Chondrocyte (in vitro differentiated cells): ENCODE measurements at places on chromosomes 4 and X. TPM values are rescaled to one million over a fixed set of nuclear protein-coding genes. Genes with fewer than 3 reads are reported as not detected.

The DSPP gene
- total RNA-seq: not detected in 3 replicates

The REPS2 gene
- 2.0 to 2.4 TPM (median 2.2 TPM) in 3 replicates for total RNA-seq

The DGKK gene
- total RNA-seq: not detected in 3 replicates

The MAOA gene
- total RNA-seq: 0.46 to 4.0 TPM (median 3.4 TPM) in 3 replicates

The BEND2 gene
- not detected in 3 replicates for total RNA-seq

The SPON2 gene
- 158 to 184 TPM (median 162 TPM) in 3 replicates for total RNA-seq

The CXCL13 gene
- total RNA-seq: not detected in 3 replicates

The SYTL5 gene
- total RNA-seq: 0.26 to 0.92 TPM (median 0.27 TPM) in 3 replicates

The TRIML2 gene
- total RNA-seq: 1.1 to 2.8 TPM (median 1.6 TPM) in 3 replicates

The CCDC120 gene
- total RNA-seq: 6.9 to 7.7 TPM (median 7.3 TPM) in 3 replicates

DNA sequence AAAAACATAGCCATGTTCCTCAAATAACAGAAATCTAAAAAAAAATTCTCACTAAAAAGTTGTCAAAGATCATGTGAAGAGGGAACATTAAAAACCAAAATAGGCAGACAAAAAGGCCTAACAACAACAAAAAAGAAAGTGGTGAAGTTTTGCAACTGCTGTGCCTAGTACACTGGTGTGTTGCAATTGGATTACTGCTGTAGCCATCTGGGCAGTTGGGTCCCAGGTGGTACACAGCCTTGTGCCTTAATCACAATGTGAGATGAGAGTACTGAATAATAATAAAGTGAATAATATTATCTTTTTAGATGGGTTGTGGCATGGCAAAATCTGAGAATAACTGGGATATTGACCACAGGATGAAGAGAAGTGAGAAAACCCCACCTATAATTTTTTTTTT, 12.0 kb downstream of the C4orf54 start:
- H3K36me3 ChIP-seq: no peaks in the 10 kb centered on the region
- H3K27ac ChIP-seq: no peak overlapping the region
- peaks cover 27% of the 10 kb centered on the region for H3K27me3 ChIP-seq
- H3K4me1 ChIP-seq: no peaks in the 10 kb centered on the region

DNA sequence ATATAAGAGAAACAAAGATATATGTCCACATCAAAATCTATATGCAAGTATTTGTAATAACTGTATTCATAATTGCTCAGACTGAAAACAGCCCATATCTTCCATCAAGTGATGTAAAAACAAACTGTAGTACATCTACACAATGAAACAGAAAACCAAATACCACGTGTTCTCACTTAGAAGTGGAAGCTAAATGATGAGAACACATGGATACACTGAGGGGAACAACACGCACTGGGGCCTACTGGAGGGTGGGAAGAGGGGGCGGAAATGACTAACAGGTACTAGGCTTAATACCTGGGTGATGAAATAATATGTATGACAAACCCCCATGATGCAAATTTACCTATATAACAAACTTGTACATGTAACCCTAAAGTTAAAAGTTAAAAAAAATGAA, 42.7 kb downstream of the UBA6 start:
- H3K4me1 ChIP-seq: no peaks in the 10 kb centered on the region
- no peaks in the 10 kb centered on the region for H3K27me3 ChIP-seq
- no peak overlapping the region for H3K27ac ChIP-seq
- H3K4me3 ChIP-seq: no peak overlapping the region

DNA sequence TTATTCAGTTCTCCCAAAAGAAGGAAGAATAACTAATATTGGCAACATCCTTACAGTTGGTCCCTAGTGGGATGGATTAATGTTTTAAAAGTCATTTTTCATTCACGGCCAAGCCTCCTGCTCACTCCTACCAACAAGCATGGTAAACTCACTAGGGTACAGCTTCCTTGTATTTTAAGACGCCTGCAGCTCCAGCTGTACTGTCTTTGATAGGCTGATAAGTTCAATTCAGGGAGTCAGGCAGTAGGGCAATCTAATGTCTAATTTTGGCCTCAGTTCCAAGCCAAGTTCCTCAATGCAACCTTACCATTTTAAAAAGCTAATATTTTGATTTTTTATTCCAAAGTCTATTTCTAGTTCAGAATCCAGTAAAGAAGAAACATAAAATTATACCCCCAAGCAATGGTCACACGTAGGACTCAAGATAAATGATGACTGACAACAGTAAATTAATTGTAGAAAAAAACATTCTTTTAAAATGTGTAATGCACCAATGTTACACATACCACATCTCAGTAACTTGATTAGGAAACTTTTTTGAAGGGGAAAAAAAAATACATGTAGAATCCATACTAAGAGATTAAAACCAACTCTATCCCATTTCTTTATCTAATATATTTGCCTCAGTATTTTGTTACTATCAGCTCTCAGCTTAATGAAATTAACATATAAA, 9.3 kb downstream of the LCORL start:
- no peak overlapping the region for H3K27ac ChIP-seq
- H3K4me3 ChIP-seq: no peak overlapping the region
- H3K27me3 ChIP-seq: no peaks in the 10 kb centered on the region
- no peaks in the 10 kb centered on the region for H3K36me3 ChIP-seq
- no peak for DNase-seq
- H3K4me1 ChIP-seq: peaks cover 25% of the 10 kb centered on the region

DNA sequence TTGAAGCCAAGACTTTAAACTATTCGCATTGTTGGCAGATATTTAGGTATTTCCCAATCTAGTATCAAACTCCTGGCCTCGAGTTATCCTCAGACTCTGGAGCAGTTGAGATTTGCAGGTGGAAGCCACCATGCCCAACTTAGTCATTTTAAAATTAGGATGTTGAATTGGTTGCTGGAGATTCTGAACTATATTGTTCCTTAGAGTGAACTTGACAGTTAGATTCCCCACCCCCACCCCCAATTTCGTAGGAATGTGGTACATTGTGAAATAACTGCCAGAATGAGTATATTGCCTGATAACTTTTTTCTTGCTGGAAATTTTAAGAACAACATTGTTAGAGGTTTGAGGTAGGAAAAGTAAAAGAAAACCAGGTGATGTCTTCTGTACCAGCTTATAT, 2.3 kb downstream of the NOCT start:
- H3K4me1 ChIP-seq: peaks cover 65% of the 10 kb centered on the region
- H3K36me3 ChIP-seq: peaks cover 6% of the 10 kb centered on the region
- no peaks in the 10 kb centered on the region for H3K27me3 ChIP-seq
- H3K4me3 ChIP-seq: peak overlapping the region; percentile 89
- no peak overlapping the region for H3K27ac ChIP-seq

- no peaks in the 10 kb centered on the region for H3K27me3 ChIP-seq
- H3K4me1 ChIP-seq: peaks cover 10% of the 10 kb centered on the region
- H3K27ac ChIP-seq: no peak overlapping the region
- no peak overlapping the region for H3K4me3 ChIP-seq
Observed at GRCh38 chr4:173449380-173449717, 50.4 kb upstream of the SCRG1 start.

GRCh38 chrX:132631579-132632232, 142.9 kb upstream of the MBNL3 start:
- H3K4me1 ChIP-seq: no peaks in the 10 kb centered on the region
- no peaks in the 10 kb centered on the region for H3K27me3 ChIP-seq
- no peak overlapping the region for H3K4me3 ChIP-seq
- H3K36me3 ChIP-seq: no peaks in the 10 kb centered on the region
- no peak overlapping the region for H3K27ac ChIP-seq

- no peak overlapping the region for H3K27ac ChIP-seq
- no peak for DNase-seq
- no peaks in the 10 kb centered on the region for H3K36me3 ChIP-seq
- H3K4me1 ChIP-seq: peaks cover 58% of the 10 kb centered on the region
Observed at GRCh38 chr4:101018836-101019235, 328.5 kb downstream of the PPP3CA start.

DNA sequence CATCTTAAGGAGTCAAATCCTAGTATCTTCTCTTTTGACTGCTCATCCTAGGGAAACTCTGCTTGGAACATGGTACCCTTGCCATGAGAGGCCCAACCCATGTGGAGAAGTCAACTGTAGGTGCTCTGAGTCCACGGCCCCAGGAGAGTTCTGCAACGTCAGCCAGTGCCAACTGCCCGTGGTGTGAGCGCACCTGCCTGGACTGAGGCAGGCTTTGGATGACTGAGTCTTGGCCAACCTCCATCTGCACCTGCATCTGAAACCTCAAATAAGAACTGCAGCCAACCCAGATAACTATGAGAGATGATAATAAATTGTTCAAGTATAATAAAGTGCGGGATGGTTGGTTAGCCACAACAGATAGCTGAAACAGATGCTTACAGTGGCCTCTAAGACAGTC, 772.0 kb downstream of the TRIML1 start:
- DNase-seq: no peak
- H3K27ac ChIP-seq: no peak overlapping the region
- H3K27me3 ChIP-seq: no peaks in the 10 kb centered on the region
- no peak overlapping the region for H3K4me3 ChIP-seq

GRCh38 chr4:163562496-163562895, 68.0 kb downstream of the TMA16 start:
- peaks cover 2% of the 10 kb centered on the region for H3K36me3 ChIP-seq
- no peaks in the 10 kb centered on the region for H3K4me1 ChIP-seq
- H3K27me3 ChIP-seq: peaks cover 53% of the 10 kb centered on the region
- no peak overlapping the region for H3K4me3 ChIP-seq

DNA sequence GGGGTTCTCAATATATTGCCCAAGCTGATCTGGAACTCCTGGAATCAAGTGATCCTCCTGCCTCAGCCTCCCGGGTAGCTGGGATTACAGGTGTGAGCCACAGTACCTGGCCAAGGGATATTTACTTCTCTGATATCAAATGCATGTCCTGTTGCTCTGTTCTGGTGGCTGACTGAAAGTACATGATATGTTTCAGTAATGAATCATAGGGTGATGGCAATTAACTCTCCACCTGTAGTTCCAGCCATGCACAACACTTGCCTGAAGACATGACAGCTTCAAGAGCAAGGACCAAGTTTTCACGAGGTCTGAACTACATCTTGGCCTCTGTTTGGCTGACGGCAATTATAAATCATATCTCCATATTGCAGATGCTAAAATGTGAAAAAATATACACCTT, 9.1 kb downstream of the ZCCHC4 start:
- H3K36me3 ChIP-seq: peaks cover 4% of the 10 kb centered on the region
- no peak overlapping the region for H3K27ac ChIP-seq
- H3K4me3 ChIP-seq: no peak overlapping the region
- no peak for DNase-seq
- H3K4me1 ChIP-seq: no peaks in the 10 kb centered on the region

DNA sequence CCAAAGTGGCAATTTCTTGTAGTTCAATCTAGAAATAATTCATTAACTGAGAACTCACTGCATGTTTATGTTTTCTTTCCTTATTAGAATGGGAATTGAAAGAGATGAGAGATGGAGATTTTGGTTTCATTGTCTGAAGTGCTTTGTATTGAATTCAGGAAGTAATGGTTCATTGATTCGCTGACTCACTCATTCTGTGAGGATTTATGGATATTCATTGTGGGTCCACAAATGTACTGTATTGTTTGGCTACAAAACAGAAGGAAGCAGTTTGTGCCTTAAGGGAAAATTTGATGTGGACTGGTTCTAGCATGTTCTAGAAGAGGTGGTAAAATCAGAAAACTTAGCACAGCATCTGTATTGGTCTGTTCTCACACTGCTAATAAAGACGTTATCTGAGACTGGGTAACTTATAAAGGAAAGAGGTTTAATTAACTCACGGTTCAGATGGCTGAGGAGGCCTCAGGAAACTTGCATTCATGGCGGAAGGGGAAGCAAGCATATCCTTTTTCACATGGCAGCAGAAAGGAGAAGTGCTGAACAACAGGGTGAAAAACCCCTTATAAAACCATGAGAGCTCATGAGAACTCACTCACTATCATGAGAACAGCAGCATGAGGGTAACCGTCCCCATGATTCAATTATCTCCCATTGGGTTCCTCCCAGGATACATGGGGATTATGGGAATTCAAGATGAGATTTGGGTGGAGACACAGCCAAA, 132.3 kb upstream of the VCX3A start:
- H3K27ac ChIP-seq: no peak overlapping the region
- no peak overlapping the region for H3K4me3 ChIP-seq
- H3K4me1 ChIP-seq: no peaks in the 10 kb centered on the region
- H3K27me3 ChIP-seq: no peaks in the 10 kb centered on the region
- DNase-seq: no peak
